Activated CD4-positive, alpha-beta T cell treated with anti-CD3 and anti-CD28 coated beads, Interleukin-2, Interleukin-4, amounts not matched to agents 100 ng/mL and 50 ng/mL, durations not matched to agents 16 hours and 8 hours (primary cell): ENCODE measurements at places on chromosomes 6 and 20.

- DNase-seq = peak; percentile 24
Measured at GRCh38 chr6:89146718-89147700, 1.2 kb downstream of the PM20D2 start.

- DNase-seq = peak; percentile 72
Measured at GRCh38 chr20:25859649-25860530, 163.2 kb upstream of the ZNF337 start.

DNA sequence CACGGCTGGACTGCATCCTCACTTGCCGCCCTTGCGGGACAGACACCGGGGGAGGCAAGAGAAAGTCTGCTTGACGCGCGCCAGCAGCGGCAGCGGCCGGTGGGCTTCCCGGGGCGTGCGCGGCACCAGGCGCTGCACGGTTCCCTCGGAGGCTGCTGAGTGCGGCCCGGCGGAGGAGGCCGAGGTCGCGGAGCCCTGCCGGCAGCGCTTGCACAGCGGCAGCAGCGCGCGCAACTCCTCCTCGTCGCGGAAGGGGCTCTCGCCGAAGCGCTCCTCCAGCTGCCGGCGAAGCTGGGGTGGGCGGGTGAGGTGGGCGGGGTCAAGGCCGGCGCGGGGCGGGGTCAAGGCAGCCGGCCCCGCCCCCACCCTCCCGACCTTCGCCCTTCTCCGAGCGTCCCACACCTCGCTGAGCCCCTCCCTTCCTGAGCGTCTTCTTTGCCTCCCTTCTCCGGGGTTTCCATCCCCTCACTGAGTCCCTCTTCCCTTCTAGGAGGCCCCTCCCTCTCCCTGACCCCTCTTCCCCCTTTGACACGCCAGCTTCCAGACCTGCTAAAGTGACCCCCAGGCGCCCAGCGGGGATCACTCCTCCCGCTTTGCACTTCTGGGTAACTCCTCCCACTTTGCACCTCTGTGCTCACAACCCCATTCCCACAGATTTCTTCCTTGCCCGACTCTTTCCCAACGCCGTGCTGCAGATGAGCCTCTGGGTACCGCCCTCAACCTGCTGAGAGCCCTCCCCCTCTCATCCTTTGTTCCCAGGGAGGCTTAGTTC, 8.8 kb downstream of the DUSP15 start:
- DNase-seq = peak; percentile 61

- peak; percentile 52 for DNase-seq
Measured at GRCh38 chr20:13819885-13820645, 35.2 kb downstream of the NDUFAF5 start.

- no peak for DNase-seq
Measured at GRCh38 chr20:33051333-33051732, 2.4 kb upstream of the BPIFB3 start.

- DNase-seq = no peak
Measured at GRCh38 chr6:44108471-44108870, 18.8 kb downstream of the MRPL14 start.

DNA sequence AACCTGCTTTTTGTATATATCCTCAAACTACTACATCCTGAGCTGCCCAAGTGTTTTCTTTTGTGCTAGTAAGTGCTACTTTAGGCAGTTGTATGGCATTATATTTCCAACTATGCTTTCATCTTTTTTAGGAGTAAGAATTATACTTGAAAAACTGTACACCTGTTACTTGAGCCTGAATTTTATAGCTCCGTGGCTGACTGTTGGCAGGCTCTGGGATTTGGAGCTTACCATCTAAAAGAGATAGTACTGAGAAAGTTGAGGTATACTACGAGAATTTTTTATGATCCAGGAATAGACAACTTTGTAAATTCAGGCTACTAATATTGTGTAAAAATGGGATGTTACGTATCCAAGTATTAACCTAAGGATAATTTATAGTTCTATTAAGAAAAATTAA, 32.4 kb downstream of the RNF217 start:
- no peak for DNase-seq

- no peak for DNase-seq
Measured at GRCh38 chr20:50548396-50548795, 38.2 kb downstream of the PTPN1 start.

- DNase-seq = no peak
Measured at GRCh38 chr6:53436526-53437303, 88.0 kb upstream of the ELOVL5 start.

DNA sequence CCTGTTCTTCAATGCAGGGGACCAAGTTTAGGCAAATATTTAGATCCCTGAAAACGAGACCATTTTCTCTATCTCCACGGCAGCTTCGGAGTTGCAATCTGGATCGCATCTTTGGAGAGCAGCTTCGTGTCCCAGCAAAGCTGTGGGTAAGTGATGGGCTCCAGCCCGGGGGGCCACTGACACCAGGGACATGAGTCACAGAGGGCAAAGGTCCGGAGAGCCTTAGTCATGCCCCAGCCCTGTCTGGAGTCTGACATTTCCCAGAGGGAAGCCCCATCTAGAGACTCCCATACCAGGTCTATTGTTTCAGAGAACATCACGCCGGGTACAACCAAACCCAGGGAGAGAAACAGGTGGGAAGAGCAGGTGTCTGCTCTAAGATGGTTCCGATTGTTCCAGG, 95.9 kb downstream of the NFATC2 start:
- DNase-seq = no peak

DNA sequence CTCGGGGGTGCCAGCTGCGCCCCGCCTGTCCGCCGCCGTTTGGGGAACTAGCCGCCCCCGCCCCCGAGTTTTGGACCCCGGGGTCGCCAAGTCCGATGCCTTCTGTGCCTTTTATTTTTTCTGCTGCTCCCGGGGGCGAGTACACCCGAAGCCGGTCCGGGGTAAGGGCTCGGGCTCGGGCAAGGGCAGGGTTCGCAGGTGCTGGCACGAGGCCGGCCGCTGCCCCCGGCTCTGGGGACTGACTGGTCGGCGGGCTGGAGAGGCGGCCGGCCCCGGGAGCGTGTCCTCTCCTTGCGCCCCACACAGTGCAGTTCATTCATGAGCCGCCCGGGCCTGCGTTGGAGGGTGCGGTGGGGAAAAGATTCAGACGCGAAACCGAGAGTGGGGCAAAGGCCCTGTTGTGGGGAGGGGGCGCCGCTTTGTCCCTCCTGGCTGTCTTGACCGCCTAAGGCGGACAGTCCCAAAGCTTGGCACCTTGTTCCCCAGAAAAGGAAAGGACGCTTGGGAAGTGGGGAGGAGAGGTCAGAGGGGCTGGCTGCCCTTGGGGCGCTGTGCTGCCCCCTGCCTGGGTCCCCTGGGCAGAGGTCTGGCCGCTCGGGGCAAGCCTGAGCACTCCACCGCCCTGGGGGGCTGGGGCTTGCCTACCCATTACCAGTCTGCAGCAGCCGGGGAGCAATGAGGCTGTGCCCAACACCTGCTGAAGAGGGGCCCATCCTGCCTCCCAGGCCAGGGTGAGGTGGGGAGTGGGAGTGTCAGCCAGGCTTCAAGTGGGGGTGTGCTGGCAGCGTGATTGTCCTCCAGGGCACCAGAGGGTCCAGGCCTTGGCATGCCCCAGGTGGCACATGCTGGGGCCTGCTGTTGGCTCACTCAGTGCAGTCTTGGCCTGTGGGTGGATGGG, 915 bp downstream of the TMEM63B start:
- no peak for DNase-seq

DNA sequence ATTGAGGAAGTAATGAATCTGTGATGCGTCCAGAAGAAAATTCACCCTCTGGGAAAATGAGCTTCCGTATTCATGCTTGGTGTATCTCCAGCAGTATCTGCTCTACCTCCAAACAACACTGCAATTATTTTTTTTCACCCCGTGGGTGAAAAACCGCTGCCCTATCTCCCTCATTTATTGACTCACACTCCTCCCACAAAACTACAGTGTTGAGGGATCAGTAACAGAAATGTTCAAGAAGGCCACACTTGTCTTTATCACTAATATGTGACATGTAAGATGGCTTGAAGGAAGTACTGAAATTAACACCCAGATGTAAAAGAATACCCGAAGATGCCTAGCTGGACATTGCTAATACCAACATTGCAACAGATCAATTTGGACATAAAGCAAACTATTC, 4.9 kb upstream of the TBX18 start:
- DNase-seq = no peak

GRCh38 chr6:158270389-158271127, 41.7 kb upstream of the TULP4 start:
- DNase-seq = no peak
